Nephron progenitor cell (in vitro differentiated cells): ENCODE measurements at places on chromosomes 12 and 14.

GRCh38 chr14:72503696-72504368 lies 390.1 kb downstream of the DPF3 start:
- H3K4me1 ChIP-seq = no peaks in the 10 kb centered on the region
- no peaks in the 10 kb centered on the region for H3K36me3 ChIP-seq
- H3K4me3 ChIP-seq = no peak overlapping the region
- no peak overlapping the region for H3K27ac ChIP-seq
- H3K27me3 ChIP-seq = peaks cover 19% of the 10 kb centered on the region
- no peak for DNase-seq

GRCh38 chr14:87282266-87282665 lies 710.7 kb downstream of the GALC start:
- H3K27me3 ChIP-seq = no peaks in the 10 kb centered on the region
- H3K36me3 ChIP-seq = no peaks in the 10 kb centered on the region
- no peak overlapping the region for H3K4me3 ChIP-seq
- H3K27ac ChIP-seq = no peak overlapping the region
- DNase-seq = no peak
- no peaks in the 10 kb centered on the region for H3K4me1 ChIP-seq

GRCh38 chr14:67705211-67705610 lies 3.5 kb downstream of the RDH12 start:
- no peak for DNase-seq
- no peak overlapping the region for H3K4me3 ChIP-seq
- no peak overlapping the region for H3K27ac ChIP-seq
- H3K27me3 ChIP-seq = peaks cover 6% of the 10 kb centered on the region
- H3K4me1 ChIP-seq = no peaks in the 10 kb centered on the region

GRCh38 chr12:50922820-50923219 lies 29.5 kb upstream of the HIGD1C start:
- peaks cover 57% of the 10 kb centered on the region for H3K4me1 ChIP-seq
- H3K4me3 ChIP-seq = peak overlapping the region; percentile 63
- peak; percentile 8 for DNase-seq
- H3K36me3 ChIP-seq = no peaks in the 10 kb centered on the region
- H3K27me3 ChIP-seq = peaks cover 6% of the 10 kb centered on the region

- H3K27ac ChIP-seq = peak overlapping the region; percentile 89
- no peaks in the 10 kb centered on the region for H3K36me3 ChIP-seq
- H3K4me1 ChIP-seq = peaks cover 25% of the 10 kb centered on the region
- no peak for DNase-seq
These were observed 15.8 kb upstream of the ANKRD9 start for GRCh38 chr14:102525219-102525928.

- no peak overlapping the region for H3K4me3 ChIP-seq
- no peak overlapping the region for H3K27ac ChIP-seq
- H3K27me3 ChIP-seq = peaks cover 25% of the 10 kb centered on the region
- H3K4me1 ChIP-seq = peaks cover 32% of the 10 kb centered on the region
These were observed 144.9 kb upstream of the NOS1 start for GRCh38 chr12:117506333-117506732.

DNA sequence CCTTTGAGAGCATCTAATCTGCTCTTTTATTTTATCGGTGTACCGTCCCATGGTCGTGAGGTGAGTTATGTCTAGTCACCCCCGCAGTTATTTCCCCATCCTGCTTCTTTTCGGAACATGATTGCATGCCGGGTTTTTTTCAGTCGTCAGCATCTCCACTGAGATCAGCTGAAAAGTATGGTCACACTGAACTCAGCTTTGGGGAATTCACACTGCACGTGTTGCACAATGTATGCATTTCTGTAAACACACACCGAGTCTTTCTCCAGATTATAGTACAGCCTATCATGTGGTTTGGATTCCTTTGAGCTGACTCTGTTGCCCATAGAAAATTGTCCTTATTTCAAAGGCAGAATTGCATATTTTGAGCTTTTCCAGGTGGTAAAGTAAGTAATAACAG lies 24.6 kb downstream of the PLXNC1 start:
- no peak for DNase-seq
- peaks cover under 1% of the 10 kb centered on the region for H3K36me3 ChIP-seq
- H3K4me1 ChIP-seq = peaks cover 14% of the 10 kb centered on the region
- H3K27ac ChIP-seq = no peak overlapping the region
- no peak overlapping the region for H3K4me3 ChIP-seq

- no peaks in the 10 kb centered on the region for H3K36me3 ChIP-seq
- H3K27me3 ChIP-seq = no peaks in the 10 kb centered on the region
- DNase-seq = no peak
- H3K4me1 ChIP-seq = peaks cover 9% of the 10 kb centered on the region
These were observed 77.3 kb upstream of the GRIN2B start for GRCh38 chr12:14058717-14059116.

DNA sequence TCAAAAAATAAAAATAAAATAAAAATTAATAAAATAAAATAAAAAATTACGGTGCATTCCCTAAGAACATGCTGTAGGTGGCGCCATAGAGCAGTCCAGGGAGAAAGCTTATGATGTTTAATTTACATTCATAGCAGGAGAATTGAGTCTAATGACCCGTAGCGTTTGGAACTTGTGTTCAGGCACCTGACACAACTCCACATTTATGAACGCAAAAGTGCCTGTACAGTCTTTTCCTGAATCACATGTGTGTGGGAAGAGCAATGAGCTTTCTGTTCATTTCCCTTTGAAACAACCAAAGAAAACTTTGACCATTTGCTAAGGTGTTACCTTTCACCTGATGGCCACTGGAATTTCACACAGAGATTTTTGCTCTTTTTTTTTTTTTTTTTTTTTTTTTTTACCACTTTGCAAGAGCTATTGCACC lies 60.6 kb upstream of the KCNA1 start:
- no peak overlapping the region for H3K4me3 ChIP-seq
- no peak overlapping the region for H3K27ac ChIP-seq
- H3K36me3 ChIP-seq = peaks cover 4% of the 10 kb centered on the region
- peaks cover 16% of the 10 kb centered on the region for H3K4me1 ChIP-seq
- peak; percentile 25 for DNase-seq

DNA sequence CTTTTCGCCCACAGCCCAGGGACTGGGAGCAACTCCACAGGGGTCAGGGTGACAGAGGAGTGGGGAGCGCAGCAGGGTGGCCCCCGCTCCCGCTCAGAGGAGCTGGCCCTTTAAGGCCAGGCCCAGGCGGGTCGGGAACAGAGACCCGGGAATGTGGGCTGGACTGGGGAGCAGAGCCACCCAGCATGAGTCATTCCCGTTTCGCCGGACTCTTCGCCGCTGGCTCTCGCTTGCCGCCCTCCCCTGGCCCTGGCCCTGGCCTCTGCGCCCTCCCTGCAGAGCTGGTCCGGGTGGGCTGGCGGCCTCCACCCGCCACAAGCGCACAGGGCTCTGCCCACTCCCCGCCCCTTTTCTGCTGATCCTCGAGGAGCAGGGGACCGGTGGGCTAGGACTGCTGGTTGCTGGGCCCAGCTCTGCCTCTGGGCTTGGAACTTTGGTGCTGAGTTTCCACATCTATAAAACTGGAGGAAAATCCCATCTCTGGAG lies 92.8 kb downstream of the NINJ2 start:
- H3K27ac ChIP-seq = no peak overlapping the region
- H3K27me3 ChIP-seq = peaks cover 4% of the 10 kb centered on the region
- peak; percentile 62 for DNase-seq
- peak overlapping the region; percentile 80 for H3K4me3 ChIP-seq
- peaks cover 29% of the 10 kb centered on the region for H3K4me1 ChIP-seq
- H3K36me3 ChIP-seq = no peaks in the 10 kb centered on the region

DNA sequence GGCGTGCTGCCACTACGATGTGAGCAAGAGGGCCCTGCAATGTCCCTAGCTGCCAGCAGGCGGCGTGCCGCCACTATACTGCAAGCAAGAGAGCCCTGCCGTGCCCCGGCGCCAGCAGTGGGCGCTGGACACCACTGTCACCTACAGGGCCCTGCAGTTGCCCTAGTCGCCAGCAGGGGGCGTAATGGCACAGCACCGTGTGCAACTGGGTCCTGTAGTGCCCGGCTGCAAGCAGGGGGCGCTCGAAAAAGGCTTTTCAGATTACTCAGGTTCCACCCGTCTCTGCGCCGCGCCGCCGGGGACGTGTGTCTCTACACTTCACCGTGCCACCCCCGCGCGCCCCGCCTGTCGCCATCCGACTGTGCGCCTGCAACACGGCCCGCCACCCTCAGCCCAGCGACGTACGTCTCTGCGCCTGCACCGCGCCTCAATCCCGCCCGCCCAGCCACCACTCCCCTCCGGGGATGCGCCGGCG lies 1356.9 kb downstream of the TMEM121 start:
- DNase-seq = peak; percentile 10
- H3K4me3 ChIP-seq = no peak overlapping the region
- no peaks in the 10 kb centered on the region for H3K4me1 ChIP-seq
- H3K27me3 ChIP-seq = no peaks in the 10 kb centered on the region
- H3K36me3 ChIP-seq = no peaks in the 10 kb centered on the region
- H3K27ac ChIP-seq = no peak overlapping the region

DNA sequence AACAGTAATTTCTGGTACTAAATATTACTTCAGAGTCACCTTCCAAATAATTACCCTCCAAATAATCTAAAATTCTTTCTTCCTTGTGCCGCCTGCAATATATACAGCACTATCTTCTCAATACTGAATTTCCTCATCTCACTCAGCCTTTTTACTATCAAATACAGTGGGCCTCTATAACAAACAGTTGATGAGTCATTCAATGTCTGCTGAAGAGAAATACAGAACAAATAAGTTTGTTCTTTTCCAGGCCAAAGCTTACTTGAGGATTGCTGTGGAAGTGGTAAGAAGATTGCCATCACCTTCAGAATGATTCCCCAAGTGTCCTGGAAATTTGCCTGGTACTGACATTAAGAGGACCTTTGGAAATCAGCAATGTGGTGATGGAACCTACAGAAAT lies 218.2 kb upstream of the ARHGAP5 start:
- H3K27ac ChIP-seq = no peak overlapping the region
- no peak overlapping the region for H3K4me3 ChIP-seq
- DNase-seq = no peak

DNA sequence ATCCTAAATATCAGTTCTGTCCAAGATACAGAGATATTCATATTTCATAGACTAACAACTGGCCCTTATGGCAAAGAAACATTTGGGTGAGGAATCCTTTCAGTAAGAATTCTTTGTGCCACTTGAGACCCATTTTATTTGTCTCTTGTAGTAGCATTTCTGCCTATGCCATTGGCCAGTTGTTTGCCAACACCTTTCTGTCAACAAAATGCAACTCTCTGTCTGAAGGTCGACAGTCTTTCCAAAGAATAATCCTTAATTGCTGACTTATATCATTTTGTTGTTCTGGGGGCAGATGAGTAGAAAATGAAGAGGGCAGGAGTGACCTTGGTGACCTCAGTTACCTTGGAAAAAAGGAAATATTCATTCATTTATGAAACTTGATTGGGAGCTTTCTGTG lies 10.9 kb downstream of the IFT43 start:
- H3K4me3 ChIP-seq = no peak overlapping the region
- H3K36me3 ChIP-seq = peaks cover 83% of the 10 kb centered on the region
- no peaks in the 10 kb centered on the region for H3K27me3 ChIP-seq
- no peak for DNase-seq

GRCh38 chr12:3083921-3084347 lies 6.8 kb downstream of the TSPAN9 start:
- peak overlapping the region; percentile 79 for H3K27ac ChIP-seq
- no peak for DNase-seq
- peaks cover 57% of the 10 kb centered on the region for H3K4me1 ChIP-seq
- peaks cover 34% of the 10 kb centered on the region for H3K36me3 ChIP-seq
- peak overlapping the region; percentile 7 for H3K4me3 ChIP-seq

GRCh38 chr12:69844836-69845235 lies 19.8 kb downstream of the MYRFL start:
- no peaks in the 10 kb centered on the region for H3K36me3 ChIP-seq
- H3K27ac ChIP-seq = no peak overlapping the region
- H3K4me3 ChIP-seq = no peak overlapping the region
- H3K4me1 ChIP-seq = no peaks in the 10 kb centered on the region

DNA sequence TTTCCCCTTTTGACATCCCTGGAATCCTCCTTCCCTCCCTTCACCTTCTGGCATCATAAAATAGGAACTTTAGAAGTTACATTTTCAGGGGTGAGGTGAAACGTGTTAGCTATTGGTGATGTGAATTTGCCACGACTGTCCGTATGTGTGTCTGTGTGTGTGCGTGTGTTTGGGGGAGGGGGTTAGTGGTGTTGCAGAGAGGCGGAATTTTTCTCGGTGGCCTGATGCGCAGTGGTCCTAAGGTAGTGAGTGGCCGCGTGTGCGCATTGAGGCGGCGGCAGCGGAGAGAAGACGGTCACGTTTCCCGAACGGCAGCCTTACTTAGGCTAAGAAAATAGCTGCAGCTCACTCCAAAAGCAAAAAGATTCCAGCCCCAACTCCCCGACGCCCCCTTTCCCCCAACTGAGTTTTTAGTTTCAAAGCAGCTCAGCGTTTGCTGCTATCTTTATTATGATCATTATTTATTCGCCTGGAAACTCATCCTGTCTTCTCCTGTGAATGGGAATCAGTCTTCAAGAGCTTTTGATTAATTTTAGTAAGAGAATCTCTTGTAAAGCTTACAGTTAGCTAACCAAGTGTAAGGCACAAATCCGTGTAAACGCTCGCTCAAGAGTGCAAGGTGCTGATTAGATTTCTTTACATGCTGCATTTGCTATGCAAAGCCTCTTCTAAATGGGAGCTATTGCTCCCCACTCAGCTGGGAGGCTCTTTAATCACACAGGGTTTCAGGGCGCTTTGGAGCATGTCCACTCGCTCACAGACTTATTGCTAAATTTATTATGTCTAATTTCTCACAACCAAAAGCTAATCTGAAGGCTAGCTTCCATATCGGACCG lies 4.7 kb downstream of the FLRT2 start:
- H3K36me3 ChIP-seq = no peaks in the 10 kb centered on the region
- peak; percentile 34 for DNase-seq
- peaks cover 75% of the 10 kb centered on the region for H3K4me1 ChIP-seq

GRCh38 chr14:23099212-23099861 lies 4.0 kb downstream of the C14orf119 start:
- peaks cover 25% of the 10 kb centered on the region for H3K36me3 ChIP-seq
- no peak overlapping the region for H3K27ac ChIP-seq
- no peak overlapping the region for H3K4me3 ChIP-seq
- H3K4me1 ChIP-seq = peaks cover 10% of the 10 kb centered on the region
- DNase-seq = no peak
- H3K27me3 ChIP-seq = peaks cover 10% of the 10 kb centered on the region

DNA sequence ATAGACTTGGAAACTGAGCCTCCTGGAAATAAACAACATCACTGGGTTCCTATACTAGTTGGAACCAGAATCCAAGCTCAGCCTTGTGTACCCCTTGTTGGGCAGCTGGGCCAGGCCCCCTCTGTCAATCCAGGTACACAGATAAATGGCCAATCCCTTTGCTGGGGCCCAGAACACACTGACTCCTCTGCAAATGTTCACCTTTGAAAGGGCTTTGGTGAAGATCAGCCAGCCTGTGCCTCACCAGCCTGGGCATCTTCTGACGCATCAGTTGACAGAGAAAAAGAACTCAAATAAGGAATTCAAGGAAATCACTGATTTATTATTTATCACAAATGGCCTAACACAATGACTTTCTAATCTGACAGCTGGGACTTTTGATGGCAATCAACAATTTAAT lies 1090.2 kb downstream of the BCL11B start:
- peaks cover 5% of the 10 kb centered on the region for H3K4me1 ChIP-seq
- no peaks in the 10 kb centered on the region for H3K36me3 ChIP-seq
- no peak for DNase-seq
- H3K27ac ChIP-seq = no peak overlapping the region
- peaks cover 27% of the 10 kb centered on the region for H3K27me3 ChIP-seq
- H3K4me3 ChIP-seq = no peak overlapping the region
